ENCODE measurements at places on chromosomes 13 and 19. TPM values are rescaled to one million over a fixed set of nuclear protein-coding genes. Genes with fewer than 3 reads are reported as not detected.

JUNB gene
- polyA plus RNA-seq, result 152 TPM

ACP5 gene
- 67.4 TPM for polyA plus RNA-seq

CELF5 gene
- polyA plus RNA-seq, result not detected

TSHZ3 gene
- 3.7 TPM for polyA plus RNA-seq

TNFRSF19 gene
- polyA plus RNA-seq, result 1.3 TPM

PLIN5 gene
- 25.3 TPM for polyA plus RNA-seq

CCDC9 gene
- 14.3 TPM for polyA plus RNA-seq

Data from stomach (tissue), 19 donors.